ENCODE measurements at places on chromosomes 2 and 18.
A peak's percentile ranks its signal among the peaks of the same experiment; 100 is the strongest.

GRCh38 chr2:177460973-177461585 is 68.5 kb downstream of the AGPS start:
- DNase-seq: no peak

GRCh38 chr18:12694032-12694431 is 8.5 kb downstream of the CEP76 start:
- DNase-seq: peak; percentile 35

DNA sequence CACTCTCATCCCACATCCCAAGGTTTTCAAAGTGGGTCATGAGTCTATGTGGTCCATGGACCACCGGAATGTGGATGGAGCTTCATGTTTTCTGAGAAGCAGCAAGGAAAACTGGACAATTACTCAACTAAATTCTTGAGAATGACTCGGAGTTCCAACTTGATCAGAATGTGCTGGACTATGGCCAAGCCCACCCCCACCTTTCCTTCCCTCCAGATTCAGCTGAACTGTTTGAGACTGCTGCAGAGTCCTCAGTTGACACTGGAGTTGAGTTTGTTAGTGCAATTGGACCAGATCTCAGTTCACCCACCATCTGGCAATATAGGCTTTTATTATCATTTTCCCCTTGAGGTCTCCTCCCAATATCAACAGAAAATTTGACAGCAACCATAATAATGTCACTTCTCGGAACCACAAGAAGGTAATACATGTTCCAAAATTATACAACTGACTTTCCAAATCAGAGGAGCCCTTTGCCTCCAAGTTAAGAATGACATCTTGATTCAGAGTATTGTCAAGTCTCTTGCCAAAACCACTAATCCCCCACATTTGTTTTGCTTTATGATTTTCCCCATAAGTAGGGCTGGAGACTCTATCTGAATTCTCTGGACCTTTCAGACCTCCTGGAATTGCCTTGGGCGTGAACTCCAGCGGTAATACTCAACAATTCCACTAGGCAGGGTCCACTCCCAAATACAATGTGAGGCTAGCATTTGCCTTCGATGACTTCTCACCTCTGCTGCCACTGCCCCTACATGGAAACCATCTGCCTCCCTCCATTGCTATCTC is 8.8 kb downstream of the COL4A4 start:
- no peak for DNase-seq

GRCh38 chr2:234368861-234369261 is 128.0 kb downstream of the ARL4C start:
- DNase-seq: peak; percentile 82

GRCh38 chr2:21804151-21804550 is 680.4 kb downstream of the TDRD15 start:
- DNase-seq: no peak

Measured in PC-9 (cell line).